Activated T-cell treated with anti-CD3 and anti-CD28 coated beads, Interleukin-2, amount 50 U/mL, for 48 hours (primary cell): ENCODE measurements at places on chromosomes 2 and 18.

GRCh38 chr18:79627750-79628294 lies 51.8 kb upstream of the CTDP1 start:
- no peak for DNase-seq

DNA sequence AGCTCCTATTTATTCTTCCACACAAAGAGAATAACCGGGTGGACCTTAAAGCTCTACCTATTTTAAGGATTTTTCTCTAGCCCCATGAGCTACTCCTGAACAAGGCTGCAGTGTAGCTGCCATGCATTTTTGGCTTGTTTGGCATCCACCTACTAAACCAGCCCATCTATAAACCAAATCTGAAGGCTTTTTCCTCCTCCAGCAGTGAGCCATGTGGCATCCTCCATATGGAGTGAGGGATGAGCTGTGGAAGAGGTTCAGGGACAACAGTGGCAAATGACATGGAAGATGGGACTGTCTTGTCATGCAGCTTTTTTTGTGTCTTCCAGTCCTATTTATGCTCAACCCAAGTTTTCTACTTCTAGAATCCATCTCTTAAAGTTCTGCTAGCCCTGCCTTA lies 100.2 kb downstream of the GALNT3 start:
- DNase-seq: no peak

GRCh38 chr2:30872797-30873196 lies 65.6 kb upstream of the CAPN13 start:
- DNase-seq: no peak

- no peak for DNase-seq
These were observed 3.7 kb upstream of the TGFA start for GRCh38 chr2:70557171-70557838.
